Stimulated activated CD4-positive, alpha-beta T cell treated with anti-CD3 and anti-CD28 coated beads, Interleukin-1b, Interleukin-23, amount 100 ng/mL, for 48 hours (primary cell): ENCODE measurements at places on chromosomes 2 and 18.

- DNase-seq = no peak
Observed at GRCh38 chr2:65361623-65362022, 70.8 kb downstream of the SPRED2 start.

DNA sequence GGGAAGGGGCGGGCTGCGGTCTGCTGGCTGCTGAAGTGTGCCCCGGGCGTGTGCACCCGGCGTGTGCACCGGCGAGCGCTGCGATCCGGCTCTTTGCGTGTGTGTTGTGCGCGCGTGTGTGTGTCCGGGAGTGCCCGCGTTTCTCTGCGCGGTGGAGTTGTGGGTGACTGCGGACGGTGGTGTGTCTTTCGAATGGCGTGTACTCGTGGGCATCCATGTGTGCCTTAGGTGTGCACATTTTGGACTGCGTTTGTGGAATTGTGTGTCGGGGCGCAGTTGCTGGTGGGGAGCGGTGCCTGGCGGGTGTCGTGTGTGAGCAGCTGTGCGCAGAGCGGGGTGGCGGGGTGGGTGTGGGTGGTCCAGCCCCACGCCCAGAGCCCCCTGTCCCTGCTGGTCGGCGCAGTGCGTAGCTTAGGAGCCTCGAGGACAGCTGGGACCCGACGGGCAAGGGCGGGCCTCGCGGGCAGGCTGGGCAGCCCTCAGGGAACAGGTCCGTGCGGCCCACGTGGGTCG lies 533 bp downstream of the HPCAL1 start:
- DNase-seq = peak; percentile 18

- no peak for DNase-seq
Observed at GRCh38 chr2:207501802-207502576, 27.8 kb upstream of the CREB1 start.

GRCh38 chr2:79083597-79084251 lies 4.1 kb downstream of the REG1B start:
- no peak for DNase-seq

DNA sequence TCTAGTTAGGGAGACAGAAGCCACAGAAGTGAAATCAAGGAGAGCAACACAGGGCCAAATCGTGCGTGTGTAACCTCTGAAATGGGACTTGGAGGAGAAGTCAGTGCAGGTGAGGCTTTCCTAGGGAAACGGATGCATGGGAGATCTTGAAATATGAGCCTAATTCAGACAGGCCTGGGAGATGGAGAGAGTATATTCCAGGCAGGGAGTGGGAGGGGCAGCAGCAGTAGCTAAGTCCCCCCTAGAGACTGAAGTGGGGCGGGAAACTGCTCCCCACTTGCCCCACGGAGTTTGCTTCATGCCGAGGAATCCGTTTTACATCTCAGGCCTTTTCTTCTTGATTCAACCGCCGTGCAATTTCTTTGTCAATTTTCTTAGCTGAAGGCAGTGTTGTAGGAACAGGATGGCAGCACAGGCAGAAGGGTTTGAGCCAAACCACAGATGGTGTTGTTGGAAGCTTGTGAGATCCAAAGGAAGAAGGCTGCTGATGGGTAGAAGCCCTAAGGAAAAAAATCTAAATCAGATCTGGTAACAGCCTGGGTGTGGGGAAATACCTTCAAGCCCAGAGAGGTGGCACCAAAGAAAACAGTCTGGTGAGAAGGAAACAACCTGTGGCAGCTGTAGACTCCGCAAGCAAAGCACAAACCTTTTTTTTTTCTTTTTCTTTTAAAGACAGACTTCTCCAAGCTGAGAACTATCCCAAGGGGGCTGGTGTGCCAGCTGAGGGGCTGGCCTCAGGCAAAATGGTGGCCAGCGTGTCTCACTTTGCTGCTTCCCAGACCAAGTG lies 40.2 kb downstream of the EPAS1 start:
- DNase-seq = no peak

- peak; percentile 70 for DNase-seq
Observed at GRCh38 chr18:46071653-46072375, at the start of gene PSTPIP2. TSS of gene PSTPIP2 (minus strand) at chr18:46072260. CDS start at chr18:46072188, 72 bp downstream.

- no peak for DNase-seq
Observed at GRCh38 chr2:116696223-116696622, 1118.3 kb upstream of the DDX18 start.

GRCh38 chr2:43634604-43635306 lies 2.3 kb upstream of the PLEKHH2 start:
- DNase-seq = no peak

- no peak for DNase-seq
Observed at GRCh38 chr2:21289989-21290388, 166.2 kb downstream of the TDRD15 start.

GRCh38 chr2:55844986-55845385 lies 78.6 kb downstream of the EFEMP1 start:
- DNase-seq = no peak

DNA sequence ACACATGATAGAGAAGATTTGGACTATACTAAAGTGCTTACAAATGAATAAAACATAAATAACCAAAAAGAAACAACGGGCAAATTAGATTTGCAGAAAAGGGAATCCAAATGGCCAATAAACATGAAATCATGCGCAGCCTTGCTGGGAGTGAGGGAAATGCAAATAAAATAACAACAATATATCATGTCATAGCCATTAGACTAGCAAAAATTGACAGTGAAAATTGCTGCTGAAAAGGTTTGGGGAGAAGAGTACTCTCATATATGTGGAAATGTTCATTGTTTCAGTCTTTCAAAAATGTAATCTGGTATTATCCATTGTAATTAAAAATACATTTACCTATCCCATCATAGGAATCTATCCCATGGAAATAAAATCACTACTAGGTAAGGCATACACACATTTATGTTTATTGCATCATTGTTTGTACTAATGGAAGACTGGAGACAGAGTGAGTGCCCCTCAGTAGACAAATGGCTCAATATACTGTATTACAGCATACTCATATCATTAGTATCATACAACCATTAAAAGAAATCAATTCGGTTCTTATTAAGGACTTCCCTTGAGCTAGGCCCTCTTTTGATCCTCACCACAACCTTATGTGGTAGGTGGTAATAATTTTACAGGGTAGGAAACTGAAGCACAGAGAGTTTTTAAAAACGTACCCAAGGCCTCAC lies 94.1 kb upstream of the MSTN start:
- no peak for DNase-seq

DNA sequence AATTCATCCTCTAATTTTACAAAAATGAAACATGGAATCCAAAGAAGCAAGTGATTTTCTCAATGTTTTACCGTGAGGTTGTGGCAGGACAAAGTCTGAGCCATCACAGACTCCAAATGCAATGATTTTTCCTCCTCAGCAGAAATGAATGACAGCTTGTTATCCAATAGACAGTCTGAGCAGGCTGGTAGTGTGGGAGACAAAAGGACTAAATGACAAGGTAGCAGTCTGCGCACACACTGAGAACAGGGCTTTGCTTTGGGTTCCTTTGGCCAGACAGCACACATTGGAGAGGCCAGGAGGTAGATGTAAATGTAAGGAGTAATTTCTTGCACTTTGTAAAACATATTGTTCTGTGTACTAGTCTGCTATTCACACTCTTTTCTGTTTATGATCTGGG lies 50.3 kb upstream of the RGPD4 start:
- no peak for DNase-seq

DNA sequence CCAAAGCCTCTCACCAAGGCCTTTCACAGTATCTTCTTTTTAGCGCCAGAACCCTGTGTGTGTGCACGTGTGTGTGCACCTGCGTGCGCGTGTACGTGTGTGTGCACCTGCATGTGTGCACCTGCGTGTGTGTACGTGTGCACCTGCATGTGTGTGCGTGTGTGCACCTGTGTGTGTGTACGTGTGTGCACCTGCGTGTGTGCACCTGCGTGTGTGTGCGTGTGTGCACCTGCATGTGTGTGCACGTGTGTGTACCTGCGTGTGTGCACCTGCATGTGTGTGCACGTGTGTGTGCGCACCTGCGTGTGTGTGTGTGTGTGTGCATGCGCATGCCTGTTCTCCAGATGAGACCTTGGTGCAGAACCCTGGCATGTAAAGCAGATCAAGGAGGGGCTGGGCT lies 131.4 kb upstream of the HDAC4 start:
- DNase-seq = no peak

DNA sequence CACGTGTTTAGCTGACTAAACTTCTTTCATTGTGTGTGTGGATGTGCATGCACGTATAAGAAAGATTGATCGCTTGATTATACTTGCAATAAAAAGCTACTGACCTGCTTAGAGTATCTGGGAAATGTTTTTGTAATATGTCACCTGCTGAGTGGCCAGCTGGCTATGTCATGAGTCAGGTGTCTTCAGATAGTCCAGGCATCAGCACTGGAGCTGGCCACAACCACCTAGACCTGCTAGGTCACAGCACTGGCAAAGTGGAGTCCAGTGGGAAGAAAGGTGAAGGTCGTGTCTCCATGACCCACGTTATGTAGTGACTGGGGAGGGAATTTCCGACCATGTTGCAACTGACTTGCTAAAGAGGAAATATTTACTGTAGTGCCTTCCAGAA lies 147.0 kb downstream of the ESCO1 start:
- no peak for DNase-seq
